ENCODE measurements at places on chromosomes 5 and 9.

- DNase-seq = no peak
Observed at GRCh38 chr5:146832985-146833732, 45.4 kb downstream of the PPP2R2B start.

DNA sequence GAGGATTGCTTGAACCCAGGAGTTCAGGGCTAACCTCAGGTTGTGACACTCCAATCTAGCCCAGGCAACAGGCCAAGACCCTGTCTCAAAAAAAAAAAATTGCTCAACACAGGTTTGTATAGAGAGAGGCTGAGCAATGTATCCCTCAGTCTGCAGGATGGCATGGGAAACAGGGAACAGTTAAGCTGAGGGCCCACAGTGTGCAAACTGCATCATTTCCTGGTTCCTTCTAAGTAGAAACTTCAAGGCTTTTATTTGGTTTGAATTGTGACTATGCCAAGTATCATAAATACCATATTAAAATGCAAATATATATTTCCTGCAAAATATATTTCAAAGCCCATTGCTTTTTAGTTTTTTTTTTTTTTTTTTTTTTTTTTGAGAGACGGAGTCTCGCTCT is 13.7 kb upstream of the ROPN1L start:
- DNase-seq = no peak

- DNase-seq = peak; percentile 23
Observed at GRCh38 chr5:114447084-114447773, 85.4 kb downstream of the KCNN2 start.

- no peak for DNase-seq
Observed at GRCh38 chr9:111832449-111832848, 37.7 kb upstream of the SHOC1 start.

DNA sequence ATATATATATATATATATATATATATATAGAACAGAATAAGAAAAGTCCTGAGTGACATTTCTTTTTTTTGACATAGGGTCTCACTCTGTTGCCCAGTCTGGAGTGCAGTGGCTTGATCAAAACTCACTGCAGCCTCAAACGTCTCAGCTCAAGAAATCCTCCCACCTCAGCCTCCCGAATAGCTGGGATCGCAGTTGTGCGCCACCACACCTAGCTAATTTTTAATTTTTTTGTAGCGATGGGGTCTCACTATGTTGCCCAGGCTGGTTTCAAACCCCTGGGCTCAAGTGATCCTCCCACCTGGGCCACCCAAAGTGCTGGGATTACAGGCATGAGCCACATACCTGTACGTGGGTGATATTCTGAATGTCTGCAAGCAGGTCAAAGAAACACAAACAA is 48.3 kb downstream of the SPRY4 start:
- no peak for DNase-seq

GRCh38 chr9:72165821-72166547 is 16.7 kb downstream of the GDA start:
- no peak for DNase-seq

GRCh38 chr9:129694243-129694646 is 28.8 kb downstream of the PRRX2 start:
- no peak for DNase-seq

DNA sequence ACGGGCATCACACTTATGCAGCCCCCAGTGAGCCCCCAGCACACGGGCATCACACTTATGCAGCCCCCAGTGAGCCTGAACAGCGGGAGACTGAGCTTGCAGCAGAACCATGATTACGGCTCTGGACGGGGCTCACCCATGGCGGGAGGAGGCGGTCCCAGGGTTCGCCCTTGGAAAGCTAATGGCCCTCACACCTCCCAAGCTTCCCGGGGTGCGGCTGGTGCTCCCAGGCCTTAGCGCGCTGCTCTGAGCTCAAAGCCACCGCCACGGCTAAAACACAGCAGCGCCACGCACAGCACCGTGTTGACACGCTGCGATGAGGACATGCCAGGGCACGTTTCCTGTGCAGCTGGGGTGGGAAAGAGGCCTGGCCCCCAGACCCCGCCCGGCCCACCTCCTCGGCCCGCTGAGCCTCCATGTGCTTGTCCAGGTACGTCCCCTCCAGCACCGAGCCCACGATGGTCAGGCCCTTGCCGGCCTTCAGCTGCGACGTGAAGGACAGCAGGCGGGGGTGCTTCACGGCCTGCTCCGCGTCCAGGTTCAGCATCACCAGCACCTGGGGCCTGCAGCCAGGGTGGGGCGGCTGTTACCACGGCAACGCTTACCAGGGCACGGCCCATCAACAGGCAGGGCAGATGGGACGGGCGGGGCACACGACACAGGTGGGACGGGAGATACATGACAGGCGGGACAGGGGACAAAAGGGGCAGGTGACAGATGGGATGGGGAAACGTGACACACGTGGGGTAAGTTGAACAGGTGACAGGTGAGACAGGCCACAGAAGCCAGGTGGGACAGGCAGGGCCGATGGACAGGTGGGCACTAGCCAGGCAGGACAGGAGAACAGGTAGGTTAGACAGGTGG is 38.4 kb downstream of the SLC12A7 start:
- no peak for DNase-seq

- DNase-seq = no peak
Observed at GRCh38 chr9:21381448-21382339, 3.5 kb downstream of the IFNA2 start.

DNA sequence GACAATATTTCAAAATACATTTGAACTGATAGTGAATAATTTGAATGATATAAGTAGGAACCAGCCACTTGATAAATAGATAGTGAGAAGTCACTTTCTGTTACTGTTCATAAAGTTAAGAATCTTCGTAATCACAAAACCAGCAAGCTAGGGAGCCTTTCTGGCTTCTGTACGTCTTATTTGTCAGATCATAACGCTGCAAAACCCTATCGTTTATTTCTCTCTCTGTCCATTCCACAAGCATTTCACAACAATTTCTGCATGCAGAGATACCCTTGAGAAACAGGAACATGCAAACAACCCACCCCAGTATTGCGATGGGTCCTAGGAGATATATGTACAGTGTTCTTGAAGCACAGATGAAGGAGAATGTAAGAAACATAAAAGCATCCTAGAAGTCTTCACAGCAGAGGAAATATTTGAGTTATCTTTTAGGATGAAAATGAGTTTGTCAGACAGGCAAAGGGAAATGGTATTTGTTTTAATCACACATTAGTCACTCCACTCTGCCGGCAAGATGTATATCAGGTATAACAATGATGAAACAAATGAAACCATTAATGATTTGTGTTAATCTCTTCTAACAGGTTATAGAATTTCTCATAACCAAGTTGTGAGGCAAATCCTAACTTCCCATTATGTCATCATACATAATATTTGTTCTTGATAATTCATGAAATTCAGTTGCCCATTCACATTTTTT is 668.7 kb upstream of the FTMT start:
- DNase-seq = no peak

DNA sequence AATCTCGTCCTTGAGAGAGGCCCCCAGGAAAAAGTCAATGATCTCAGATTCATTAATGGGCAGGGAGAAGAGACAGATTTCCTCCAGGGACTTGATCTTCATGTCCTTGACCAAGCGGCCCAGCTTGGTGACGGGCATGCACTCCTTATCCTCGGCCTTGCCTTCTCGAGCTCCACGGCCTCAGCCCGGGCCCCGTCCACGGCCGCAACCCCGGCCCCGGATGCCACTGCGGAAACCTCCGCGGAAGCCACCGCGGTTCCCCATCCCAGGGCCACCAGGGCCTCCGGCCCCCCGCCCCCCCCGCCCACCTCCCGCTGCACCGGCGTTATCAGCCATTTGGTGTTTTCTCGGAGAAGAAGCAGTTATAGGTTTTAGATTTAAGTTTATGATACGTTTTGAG is 18.3 kb downstream of the INVS start:
- DNase-seq = peak; percentile 17

DNA sequence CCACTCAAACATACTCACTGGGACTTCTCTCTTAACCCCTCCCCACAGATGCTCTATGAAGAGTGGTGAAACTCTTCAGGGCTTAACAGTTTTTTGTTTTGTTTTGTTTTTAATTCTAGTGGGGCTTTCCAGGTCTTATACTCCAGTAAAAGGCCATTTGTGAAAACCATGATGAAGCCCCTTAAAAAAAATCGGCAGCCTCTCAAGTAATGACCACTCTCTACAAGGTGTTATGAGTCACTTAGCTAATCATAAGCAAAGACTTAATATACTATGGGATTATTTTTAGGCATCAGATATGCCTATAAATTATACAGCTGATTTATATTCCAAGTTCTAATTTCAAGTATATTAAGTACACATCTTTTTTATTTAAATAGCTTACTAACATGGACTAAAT is 607.9 kb downstream of the RAB3C start:
- no peak for DNase-seq

DNA sequence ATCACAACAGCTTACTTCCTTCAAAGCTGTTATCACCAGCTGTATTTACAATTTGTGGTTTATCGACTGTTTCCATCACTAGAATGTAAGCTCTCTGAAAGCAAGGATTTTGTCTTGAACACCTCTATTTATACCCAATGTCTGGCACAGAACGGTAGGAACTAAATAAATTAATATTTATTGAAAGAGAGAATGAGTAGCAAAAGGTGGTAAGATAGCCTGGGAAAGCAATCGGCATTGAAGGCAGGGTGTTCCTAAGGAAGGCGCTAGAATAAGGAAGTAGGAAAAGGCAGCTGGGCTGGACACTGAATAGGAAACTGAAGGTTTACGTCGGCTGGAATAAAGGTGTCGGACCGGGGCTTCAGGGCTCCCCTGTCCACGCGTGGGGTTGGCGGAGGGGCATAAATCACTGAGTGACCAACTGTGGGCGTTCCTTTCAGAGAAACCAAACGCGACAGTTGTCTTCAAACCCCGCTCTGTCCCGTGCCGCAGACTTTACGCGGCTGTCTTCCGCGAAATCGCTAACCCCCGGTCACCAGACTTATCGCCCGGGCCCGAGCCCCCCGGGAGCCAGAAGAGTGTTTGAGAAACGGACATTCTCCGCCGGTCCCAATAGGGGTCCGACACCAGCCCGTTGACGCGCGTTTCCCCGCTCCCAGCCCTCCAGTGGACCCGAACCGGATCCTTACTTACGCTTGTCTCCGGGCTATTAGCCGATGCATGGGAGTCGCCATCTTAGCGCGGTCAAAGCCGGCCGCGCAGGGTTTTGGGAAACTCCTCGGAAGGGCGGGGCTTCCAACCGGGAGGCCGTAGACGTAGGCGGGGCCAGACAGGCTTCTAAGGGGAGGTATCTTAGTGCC is at the start of gene ZCCHC10:
TSS of gene ZCCHC10 (minus strand) at position 746 of the 860 bp plus-strand sequence. CDS start at position 734, 12 bp downstream.
- peak; percentile 93 for DNase-seq

- DNase-seq = no peak
Observed at GRCh38 chr5:135703016-135703550, 124.3 kb upstream of the CXCL14 start.

- no peak for DNase-seq
Observed at GRCh38 chr5:8752595-8752994, 793.3 kb downstream of the SEMA5A start.

DNA sequence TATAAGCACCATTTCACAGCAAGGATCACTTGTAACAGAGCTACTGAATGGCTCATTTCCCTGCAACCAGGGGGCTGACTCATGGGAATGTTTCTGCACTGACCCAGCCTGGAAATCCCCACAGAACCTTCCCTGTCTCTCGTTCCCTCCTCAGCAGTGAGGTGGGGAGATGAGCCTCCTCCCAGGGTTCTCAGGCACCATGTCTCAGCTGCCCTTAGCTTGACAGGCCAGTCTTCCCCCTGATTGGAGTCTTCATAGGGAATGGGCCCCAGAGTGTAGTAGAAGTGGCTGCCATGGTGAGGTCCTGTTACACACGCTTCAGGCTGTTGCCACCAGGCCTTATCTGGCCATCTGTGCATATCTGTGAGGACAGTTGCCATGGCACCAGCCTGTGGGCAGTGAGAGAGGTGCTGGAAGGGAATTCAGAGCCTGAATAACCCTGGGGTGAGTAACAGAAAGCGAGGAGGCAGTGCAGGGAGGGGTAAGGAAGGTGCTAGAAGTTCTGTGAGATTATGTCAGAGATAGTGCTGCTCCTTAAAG is 324.4 kb downstream of the ENC1 start:
- no peak for DNase-seq

GRCh38 chr5:11898-12297 is 80.1 kb upstream of the PLEKHG4B start:
- no peak for DNase-seq

- no peak for DNase-seq
Observed at GRCh38 chr9:108620767-108621166, 235.0 kb downstream of the ACTL7B start.

DNA sequence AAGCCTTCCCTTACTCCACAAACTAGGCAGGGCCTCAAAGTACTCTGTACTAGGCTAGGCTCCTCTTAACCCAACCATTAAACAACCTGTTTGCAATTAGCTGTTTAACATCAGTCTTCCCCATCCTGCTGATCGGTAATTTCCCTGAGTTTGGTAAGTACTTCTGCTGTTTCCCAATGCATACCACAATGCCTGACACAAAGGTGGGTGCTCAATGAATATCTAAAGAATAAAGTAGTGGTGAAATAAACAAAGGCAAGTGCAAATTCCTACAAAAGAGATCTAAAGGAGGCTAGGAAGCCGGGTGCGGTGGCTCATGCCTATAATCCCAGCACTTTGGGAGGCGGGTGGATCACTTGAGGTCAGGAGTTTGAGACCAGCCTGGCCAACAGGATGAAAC is 25.0 kb downstream of the FBXW2 start:
- DNase-seq = no peak

- no peak for DNase-seq
Observed at GRCh38 chr9:97511655-97512427, 10.4 kb downstream of the TMOD1 start.

GRCh38 chr5:76943006-76943405 is 9.8 kb upstream of the CRHBP start:
- DNase-seq = no peak

- no peak for DNase-seq
Observed at GRCh38 chr5:137792303-137792702, 38.1 kb upstream of the HNRNPA0 start.

DNA sequence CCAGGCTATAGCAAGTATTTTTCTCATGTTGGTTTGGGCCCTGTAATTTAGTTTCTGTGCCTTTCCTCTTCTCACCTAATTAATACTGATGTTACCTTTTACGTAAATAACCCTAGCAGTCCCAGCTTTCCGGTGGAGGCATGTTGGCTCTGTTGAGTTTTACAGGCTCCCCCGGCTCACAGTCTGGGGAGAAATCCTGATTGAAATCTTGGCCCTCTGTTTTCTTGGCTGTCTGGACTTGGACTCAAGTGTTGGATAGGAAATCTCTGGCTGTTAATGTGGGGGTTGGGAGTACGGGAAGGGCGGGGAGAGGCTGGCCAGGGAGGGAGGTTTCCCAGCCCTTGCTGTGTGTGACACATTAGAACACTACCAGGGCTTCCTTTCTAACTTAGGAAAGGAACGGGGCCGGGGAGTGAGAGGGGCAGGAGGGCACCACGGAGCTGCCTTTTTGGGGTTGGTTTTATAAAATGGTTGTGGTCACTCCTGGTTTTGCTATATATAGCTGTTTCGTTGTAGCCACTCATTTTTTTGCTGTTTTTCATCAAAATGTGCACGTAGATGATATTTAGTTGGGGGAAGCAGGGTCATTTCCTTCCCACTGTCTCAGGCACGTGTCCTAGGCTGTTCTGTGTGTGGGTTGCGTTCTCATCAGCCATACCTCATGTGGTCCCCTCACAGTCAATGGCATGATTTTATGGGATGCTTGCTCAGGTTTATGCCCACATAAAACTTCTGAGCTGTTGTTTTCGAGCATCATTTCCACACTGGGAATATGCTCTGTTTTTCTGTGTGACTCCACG is 11.0 kb downstream of the TRIO start:
- no peak for DNase-seq

Measured in D341Med (cell line).